Purkinje cell (primary cell): ENCODE measurements at places on chromosomes 4 and X. TPM values are rescaled to one million over a fixed set of nuclear protein-coding genes. Genes with fewer than 3 reads are reported as not detected.

Gene IQCM
- polyA plus RNA-seq, result not detected in 2 replicates

Gene RBM47
- polyA plus RNA-seq, result 0.17 TPM in 1 of 2 replicates, not detected in the other

Gene POU3F4
- polyA plus RNA-seq, result 0.24 and 0.95 TPM in 2 replicates

Gene CHRNA9
- polyA plus RNA-seq, result not detected in 2 replicates

Gene EDA
- 0.52 and 3.0 TPM in 2 replicates for polyA plus RNA-seq

Gene TRIM75
- not detected in 2 replicates for polyA plus RNA-seq

Gene GYG2
- 0.52 and 1.8 TPM in 2 replicates for polyA plus RNA-seq
